ENCODE measurements at places on chromosomes 6 and 20. TPM values are rescaled to one million over a fixed set of nuclear protein-coding genes. Genes with fewer than 3 reads are reported as not detected.

Gene WFDC12
- not detected for total RNA-seq

Gene DOK5
- not detected for total RNA-seq

Gene ARMC2
- total RNA-seq: 3.0 TPM

Gene FAM209B
- total RNA-seq: 0.42 TPM

Gene CCN2
- total RNA-seq: 39.7 TPM

Gene MROH8
- 1.1 TPM for total RNA-seq

Gene HAO1
- total RNA-seq: not detected

Gene EPHA7
- 0.04 TPM for total RNA-seq

Gene GRM1
- 0.04 TPM for total RNA-seq

Measured in A549 treated with DMSO at 1 μM for 4 hours (cell line).